ENCODE measurements at places on chromosomes 2 and 18.

- DNase-seq, result no peak
Observed at GRCh38 chr18:43692099-43692690, 414.9 kb upstream of the SYT4 start.

- DNase-seq, result no peak
Observed at GRCh38 chr2:36560726-36561125, 37.2 kb downstream of the FEZ2 start.

DNA sequence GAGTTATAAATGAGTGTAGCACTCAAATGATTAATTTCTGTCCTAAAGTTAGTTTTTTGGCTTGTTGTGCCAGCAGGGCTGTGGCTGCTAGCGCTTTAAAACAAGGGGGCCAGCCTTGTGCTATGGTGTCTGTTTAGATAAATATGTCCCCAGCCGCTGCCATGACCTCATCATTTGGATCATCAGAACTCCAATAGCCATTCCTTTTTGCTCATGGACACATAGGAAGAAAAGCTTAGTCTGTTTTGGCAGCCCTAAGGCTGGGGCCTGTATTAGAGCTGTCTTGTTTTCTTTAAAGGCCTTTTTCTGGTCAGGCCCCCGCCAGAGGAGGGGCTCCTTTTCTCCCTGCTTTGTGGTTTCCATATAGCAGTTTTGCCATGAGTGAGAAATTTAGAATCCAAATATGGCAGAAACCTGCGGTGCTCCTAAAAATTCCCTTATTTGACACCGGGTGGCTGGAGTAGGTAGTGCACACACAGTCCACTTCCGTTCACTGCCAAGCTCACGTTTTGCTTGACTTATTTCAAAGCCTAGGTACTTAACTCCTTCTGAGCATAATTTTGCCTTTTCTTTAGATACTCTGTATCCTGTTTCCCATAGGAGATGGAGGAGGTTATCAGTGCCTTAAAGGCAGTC lies 60.4 kb upstream of the SLC35G4 start:
- no peak for DNase-seq

DNA sequence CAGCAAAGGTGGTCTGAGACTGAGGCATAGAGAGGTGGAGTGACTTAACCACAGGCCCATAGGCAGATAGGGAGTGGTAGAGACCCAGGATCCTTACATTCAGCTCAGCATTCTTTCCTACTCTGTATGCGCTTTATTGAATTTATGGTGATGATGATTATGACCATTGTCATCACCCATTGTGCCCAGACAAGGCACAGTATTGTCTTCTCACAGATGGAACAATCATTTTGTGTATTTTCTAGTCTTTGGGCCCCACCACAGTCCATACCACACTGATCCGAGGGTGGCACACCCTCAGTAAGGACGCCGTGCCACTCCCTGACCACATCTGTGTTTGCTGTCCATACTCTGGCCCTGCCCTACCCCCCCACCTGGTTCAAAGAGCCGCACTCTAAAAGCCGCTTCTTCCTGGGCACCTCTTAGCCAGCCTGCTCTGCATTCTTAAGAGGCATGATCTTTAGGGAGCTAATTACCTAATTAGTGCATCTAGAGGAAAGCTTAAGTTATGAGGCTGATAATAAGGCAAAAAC lies 179.6 kb upstream of the SMAD2 start:
- DNase-seq, result no peak

DNA sequence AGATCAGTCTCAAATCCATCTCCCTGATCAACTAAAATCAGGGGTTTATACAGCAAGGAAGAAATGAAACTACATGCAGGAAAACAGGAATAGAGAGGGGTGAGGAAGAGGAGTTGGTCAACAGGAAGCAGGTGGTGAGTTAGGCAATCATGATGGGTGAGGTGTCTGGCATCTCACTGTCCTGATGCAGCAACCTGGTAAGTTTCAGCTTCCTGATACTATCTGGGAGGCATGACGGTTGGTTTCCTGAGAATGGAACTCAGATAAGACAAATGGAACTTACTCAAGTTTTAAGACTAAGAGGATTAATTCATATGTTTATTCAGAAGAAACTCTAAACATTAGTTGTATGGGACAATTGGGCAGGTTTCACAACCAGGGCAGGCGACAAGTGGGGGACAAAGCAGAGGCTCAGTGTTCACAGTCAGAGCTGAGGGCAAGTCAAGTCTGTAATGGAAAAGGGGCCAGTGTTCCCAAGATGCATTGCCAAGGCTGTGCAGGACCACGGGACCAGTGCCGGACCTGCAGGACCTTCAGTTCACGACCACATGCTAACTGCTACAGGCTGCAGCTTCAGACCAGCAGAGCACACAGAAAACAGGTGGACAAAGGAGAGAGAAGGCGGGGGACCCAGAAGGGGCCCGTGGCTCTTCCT lies 17.7 kb upstream of the GALM start:
- no peak for DNase-seq

DNA sequence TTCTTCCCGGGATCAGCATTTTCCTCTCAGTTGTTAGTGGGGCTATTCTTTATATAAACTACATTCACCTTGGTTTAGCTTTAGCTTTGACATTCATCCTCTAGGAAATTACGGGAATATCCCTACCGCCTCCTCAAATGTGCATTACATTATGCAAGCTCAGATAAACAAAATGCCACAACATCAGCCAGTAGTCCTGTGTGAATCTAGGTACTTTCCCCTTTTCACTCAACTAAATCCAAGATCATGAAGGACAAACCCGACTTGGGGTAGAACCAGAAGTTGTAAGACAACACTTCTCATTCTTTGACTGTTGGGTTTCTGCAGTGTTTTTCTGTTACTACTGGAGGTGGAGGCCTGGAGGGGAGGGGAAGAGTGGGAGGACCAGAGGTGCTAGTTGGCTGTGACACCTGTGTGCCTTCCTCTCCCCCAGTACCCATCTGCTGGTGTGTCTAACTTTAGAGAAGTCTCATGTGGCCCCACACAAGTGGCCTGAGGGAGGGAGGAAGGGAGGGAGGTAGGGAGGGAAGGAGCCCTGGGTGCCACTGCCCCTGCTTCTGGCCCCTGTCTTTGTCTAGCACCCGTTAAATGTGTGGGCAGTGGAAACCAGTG lies 84.8 kb upstream of the BCL2L11 start:
- no peak for DNase-seq

- no peak for DNase-seq
Observed at GRCh38 chr2:133682347-133682746, 114.1 kb upstream of the NCKAP5 start.

- no peak for DNase-seq
Observed at GRCh38 chr2:20061476-20061875, 10.0 kb upstream of the LAPTM4A start.
